ENCODE measurements at places on chromosomes 6 and 20.

GRCh38 chr6:36616893-36617521, 22.8 kb downstream of the SRSF3 start:
- DNase-seq = no peak

GRCh38 chr20:63831993-63832686, 1.1 kb upstream of the ZBTB46 start:
- DNase-seq = no peak

DNA sequence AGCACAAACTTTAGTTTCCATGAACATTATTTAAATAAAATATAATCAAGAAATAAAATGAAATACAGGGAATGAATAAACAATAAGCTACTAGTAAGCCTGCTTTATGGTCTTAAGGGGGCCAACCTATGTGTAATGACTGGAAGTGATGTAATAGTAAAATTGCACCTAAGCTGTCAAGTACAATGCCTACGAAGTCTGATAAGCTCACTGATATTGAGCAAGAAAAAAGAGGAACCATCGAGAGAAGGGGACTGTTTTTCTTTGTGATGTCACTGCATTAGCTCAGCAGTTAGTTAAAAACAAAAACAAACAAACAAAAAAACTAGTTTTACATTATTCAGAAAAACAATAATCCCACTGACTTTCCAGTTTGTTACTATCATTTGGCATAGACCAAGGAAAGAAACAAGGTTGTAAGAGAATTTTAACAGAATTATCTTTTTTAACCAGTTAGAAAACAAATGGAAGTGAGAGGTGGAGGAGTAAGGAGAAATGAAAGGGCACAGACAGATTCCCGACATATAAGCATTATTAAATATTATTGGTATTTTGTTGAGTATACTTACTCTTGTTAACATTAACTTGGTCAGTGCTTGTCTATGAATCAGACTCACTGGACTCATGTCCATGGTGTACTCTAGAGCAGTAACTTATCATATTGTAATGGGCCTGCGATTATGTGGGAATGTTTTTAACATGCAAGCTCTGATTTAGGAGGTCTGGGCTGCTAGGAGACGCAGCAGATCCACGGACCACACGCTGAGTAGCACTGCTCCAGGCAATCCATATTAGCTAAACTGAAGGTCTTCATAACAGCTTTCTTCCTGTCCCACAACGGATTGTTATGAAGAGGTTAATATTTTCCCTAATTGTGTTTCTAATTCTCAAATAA, 99.6 kb upstream of the HMGCLL1 start:
- no peak for DNase-seq

DNA sequence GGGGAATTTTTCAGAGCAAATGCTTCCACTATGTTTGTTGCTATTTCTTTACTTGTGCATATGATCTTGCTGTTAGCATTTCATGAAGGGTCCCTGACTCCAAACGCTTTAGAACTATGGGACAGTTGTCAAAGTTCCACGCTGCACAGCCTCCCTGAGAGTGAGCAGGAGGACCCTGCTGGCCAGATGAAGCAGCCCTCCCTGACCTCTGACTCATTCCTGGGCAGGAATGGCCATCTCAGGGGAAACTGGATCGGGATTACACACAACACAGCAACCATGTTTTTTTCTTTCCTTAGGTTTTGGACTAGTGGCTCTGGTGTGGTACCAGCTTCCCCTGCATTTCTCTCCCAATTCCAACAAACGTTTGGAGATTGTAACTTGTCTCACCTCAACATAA, 710.9 kb upstream of the AGPAT4 start:
- no peak for DNase-seq

- no peak for DNase-seq
Observed at GRCh38 chr6:157265635-157266034, 57.7 kb downstream of the TMEM242 start.

- DNase-seq = no peak
Observed at GRCh38 chr20:22862671-22863230, 172.4 kb upstream of the SSTR4 start.

DNA sequence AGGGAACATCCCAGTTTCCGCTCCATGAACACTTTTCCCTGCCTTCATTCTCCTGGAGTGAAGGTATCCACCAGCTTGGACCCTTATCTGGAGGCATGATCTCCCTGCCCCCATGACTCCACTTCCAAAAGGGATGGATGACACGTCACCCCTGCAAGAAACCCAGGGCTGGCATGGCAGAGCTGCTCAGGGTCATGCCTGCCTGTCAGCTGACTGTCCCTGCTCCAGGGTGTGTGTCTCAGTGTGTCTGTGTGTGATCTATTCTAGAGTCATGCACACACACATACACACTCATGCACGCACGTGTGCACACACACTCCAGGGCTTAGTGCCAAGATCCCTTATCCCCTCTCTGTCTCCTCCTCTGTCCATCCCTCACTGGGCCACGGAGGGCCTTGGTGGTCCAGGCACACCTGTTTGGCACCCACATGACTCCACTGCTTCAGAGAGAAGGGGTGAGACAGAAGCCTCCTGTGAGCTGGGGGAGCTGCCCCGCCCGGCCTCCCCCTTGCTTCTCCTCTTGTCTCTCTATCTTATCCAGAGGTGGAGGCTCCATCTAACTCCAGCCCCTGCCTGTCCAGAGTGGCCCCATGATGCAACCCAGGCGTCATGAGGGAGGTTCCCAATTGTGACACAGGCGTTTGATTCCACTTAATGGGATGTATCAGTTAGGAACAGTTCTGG, 290.9 kb downstream of the CDC5L start:
- DNase-seq = no peak

DNA sequence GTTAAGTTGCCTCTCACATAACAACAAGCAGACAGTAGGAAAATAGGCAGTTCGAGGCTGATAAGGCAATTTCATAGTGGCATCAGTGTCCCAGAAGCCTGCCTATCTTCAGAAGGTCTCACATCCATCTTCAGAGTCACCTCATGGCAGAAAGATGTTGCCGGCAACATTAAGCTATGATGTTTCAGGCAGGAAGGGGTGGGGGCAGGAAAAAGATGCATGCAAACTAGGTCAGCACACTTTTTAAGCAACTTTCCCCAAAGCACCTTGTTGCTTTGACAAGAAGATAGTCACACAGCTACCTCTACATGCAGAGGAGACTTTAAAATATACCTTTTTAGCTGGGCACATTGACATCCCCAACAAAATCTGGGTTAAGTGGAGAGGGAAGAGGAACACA, 43.2 kb upstream of the SMIM8 start:
- no peak for DNase-seq

DNA sequence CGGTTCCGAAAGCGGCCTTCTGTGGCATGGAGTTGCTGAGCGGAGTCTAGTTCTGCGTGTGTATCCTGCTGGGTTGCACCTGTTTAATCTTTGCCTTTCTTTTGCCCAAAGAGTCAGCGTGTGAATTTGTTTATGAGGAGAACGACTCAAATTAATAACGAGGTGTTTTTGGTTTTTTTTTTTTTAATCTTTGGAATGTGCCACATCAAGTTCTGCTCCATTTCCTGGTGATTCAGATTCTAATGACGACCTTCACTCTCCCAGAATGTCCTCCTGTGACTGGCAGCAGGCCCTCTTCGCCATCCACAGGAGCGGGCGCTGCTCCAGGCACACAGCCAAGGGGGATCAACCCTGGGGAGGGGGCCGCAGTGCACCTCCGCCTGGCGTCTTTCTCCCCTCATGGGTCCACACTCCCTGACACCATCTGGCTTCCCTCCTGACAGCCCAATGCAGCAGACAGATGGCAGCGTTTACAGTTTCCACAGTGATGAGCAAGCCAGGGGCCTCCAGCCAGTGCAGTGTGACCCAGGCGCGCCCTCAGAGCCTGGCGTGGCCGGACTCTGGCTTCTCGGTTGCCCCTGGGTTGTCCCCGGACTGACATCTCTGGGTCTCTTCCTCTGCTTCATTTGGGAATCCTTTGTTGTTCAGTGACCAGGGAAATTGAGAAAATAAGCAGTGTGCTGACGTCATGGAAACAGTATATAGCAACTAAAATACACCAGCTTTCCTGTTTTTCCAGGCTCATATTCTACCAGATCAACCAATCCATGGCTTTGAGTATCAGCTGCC, 27.5 kb upstream of the AFDN start:
- DNase-seq = no peak

GRCh38 chr6:69976591-69977090, 110.3 kb downstream of the COL19A1 start:
- DNase-seq = no peak

- DNase-seq = peak; percentile 87
Observed at GRCh38 chr6:31572041-31572911, at the start of gene LTA. Gene LTA, plus strand, starts transcription at chr6:31572289. Its CDS starts 454 bp downstream, at chr6:31572743.

DNA sequence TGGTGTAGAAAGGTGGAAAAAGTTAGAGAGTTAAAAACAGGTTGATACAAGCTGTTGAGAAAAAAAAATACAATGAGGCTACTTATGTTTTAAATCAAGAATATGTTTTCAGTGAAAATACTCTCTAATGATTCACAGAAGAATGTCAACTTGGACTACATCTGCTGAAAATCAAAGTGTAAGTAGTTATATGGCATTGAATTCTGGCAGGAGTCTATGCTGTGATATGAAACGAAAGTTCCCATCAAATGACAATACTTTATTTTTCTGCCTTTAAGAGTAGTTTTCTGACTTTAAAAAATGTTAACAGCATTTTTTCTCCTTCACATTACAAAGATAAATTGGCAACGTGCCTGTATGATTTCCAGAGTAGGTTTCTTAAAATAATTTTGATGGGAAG, 158.3 kb downstream of the EYA4 start:
- DNase-seq = no peak

DNA sequence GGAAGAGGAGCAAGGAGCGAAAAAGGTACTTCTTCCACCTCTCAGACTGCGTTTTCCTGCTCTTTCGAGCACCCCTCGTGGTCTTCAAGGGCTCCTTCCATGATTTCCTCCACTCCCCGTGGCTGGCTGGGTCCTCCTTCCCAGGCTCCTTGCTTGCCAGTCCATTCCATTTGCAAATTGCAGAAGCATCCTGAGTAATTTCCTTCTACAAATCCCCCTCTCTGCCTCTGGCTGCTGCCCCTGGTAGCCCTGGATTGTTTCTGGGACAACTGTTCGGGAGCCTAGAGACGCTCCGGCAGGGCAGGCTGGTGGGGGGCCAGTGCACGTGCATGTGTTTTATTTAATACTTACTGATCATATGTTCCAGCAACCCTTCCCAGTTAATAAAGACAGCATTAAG, 173.1 kb downstream of the ZMYND8 start:
- no peak for DNase-seq

GRCh38 chr20:49247792-49248191, 28.6 kb downstream of the DDX27 start:
- no peak for DNase-seq

DNA sequence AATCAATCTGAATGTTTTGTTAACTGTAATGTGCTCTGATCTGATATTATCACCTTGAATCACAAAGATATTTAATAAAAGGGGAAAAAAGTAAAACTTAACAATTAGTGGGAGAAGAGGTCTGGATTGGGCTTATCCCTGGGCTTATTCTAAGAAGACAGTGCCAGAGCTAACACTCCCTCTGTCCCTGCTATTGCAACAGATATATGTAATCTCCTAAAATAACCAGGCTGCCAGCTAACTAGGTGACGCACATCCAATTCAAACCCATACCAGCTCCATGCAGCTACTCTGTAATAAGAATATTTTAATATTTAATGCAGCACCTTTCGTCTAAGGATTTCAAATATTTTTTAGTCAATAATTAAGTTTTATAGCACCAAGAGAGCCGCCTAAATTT, 330.1 kb upstream of the MARCKS start:
- DNase-seq = no peak

GRCh38 chr20:11076434-11077105, 402.8 kb upstream of the JAG1 start:
- DNase-seq = no peak

DNA sequence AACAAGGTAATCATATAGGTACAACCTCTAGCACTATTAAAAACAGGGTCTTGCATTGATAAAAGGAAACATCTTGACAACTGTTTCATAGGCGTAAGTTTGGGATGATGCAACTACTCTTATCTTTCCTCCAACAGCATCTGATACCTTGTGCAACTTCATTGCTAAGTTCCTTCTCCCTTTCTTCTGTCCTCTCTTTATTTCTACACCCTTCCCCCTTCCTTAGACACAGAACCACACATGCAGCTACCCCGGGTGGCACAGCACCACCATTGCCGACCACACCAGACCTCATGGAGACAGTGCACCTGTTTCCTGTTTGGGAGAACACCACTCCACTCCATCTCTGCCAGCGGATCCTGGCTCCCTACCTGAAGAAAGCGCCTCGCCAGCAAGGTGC, 14.4 kb downstream of the MYB start:
- no peak for DNase-seq

DNA sequence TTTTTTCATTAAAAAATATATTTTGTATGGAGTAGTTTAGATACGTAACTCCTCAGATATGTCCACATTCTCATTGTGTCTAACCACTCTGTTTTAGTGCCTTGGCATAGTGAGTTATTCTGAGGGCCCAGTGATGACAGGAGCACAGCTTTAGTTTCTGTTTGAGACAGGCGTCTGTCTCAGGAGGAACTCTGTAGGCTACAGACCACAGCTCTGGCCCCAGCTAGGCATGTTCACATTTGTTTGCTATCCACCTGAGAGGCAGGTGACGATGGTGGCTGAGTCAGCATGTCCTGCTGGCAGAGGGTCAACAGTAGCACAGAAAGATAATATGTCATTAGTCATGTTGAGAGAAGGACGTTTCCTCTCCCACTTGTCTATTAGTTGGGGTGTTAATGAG, 16.3 kb downstream of the LRRC1 start:
- DNase-seq = peak; percentile 6

DNA sequence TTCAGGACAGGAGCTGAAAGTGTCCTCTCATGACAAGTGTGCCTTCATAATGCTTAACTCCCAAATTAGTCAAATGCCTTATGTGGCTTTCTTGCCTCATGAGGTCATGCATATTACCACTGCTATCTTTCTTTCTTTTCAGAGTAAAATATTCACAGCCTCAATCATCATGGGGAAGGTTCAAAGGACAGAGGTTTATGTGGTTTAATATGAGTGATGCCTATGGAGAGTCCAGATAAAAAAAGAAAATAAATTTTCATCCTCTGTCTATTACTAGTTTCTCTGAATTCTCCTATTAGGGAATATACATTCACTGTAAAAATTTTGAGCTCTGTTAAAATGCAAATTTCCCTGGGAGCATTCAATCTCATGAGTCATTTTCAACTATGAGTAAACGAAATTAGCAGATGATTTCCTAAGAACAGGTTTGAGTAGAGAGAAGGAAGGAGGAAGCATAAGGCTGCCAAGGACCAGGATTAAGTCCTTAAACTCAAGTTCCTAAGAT, 396.9 kb upstream of the ADGRB3 start:
- DNase-seq = no peak

GRCh38 chr20:48142516-48142773, 357.2 kb upstream of the SULF2 start:
- DNase-seq = no peak

GRCh38 chr6:17740559-17741220, 34.0 kb upstream of the NUP153 start:
- DNase-seq = no peak
